Activated CD8-positive, alpha-beta T cell treated with anti-CD3 and anti-CD28 coated beads, Interleukin-2, amount 10 ng/mL, durations not matched to agents 7 days and 5 days (primary cell): ENCODE measurements at places on chromosomes 12 and 14. TPM values are rescaled to one million over a fixed set of nuclear protein-coding genes. Genes with fewer than 3 reads are reported as not detected.

DNA sequence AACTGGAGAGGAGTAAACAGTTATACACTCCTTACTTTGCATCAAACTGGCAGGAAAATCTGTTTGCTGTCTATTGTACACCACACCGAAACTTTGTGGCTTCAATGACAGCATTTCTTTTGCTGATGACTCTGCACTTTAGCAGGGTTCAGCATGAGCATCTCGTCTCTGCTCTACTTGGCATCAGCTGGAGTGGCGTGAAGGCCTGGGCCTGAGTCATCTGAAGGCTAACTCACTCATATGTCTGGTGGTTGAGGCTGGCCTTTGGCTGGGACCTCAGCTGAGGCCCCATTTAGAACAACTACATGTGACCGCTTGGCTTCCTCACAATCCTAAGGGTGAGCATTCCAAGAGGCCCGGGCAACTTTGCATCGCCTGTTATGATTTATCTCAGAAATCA, 28.7 kb upstream of the REP15 start:
- H3K27ac ChIP-seq, result no peak overlapping the region
- H3K36me3 ChIP-seq, result no peaks in the 10 kb centered on the region
- no peaks in the 10 kb centered on the region for H3K27me3 ChIP-seq
- H3K4me1 ChIP-seq, result no peaks in the 10 kb centered on the region

DNA sequence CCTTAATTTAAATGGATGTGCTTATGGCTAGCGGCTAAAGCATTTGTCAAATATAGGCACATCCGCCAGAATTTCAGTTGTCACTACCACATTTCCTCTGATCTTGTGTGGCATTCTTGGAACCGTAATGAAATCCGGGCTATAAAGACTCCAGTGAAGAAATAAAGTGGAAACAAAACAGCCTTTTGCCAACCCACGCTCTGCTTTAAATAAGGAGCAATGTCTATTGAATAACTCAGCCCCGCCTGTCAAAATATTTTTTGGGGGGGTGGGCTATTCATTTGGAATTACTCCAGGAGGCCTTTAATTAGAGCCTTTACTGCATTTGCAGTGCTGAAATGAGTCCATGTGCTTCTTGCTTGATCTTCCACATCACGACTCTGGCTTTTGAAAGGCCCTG, 179.6 kb upstream of the RPH3A start:
- peaks cover 4% of the 10 kb centered on the region for H3K27me3 ChIP-seq
- H3K27ac ChIP-seq, result no peak overlapping the region
- H3K36me3 ChIP-seq, result no peaks in the 10 kb centered on the region
- no peak overlapping the region for H3K4me3 ChIP-seq
- H3K4me1 ChIP-seq, result no peaks in the 10 kb centered on the region

Gene GUCY2C
- not detected for total RNA-seq

DNA sequence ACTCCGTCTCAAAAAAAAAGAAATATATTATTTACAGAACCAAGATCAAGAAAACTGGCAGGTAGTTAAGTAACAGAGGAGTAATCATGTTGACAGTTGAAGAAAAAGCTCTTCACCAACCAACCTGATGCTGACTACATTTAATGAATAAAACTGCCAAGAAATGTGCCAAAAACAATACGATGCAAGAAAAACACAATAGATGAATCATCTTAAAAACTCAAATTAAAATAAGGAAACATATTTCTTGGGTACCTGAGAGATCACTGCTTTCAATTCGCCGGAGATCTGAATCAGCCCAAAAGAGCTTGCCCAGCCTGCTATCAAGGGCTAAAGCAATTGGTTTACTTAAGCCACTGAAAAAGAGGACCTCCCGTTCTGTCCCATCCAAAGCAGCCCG, 76.4 kb downstream of the BCL2L14 start:
- H3K4me3 ChIP-seq, result no peak overlapping the region
- H3K36me3 ChIP-seq, result no peaks in the 10 kb centered on the region
- no peak overlapping the region for H3K27ac ChIP-seq

DNA sequence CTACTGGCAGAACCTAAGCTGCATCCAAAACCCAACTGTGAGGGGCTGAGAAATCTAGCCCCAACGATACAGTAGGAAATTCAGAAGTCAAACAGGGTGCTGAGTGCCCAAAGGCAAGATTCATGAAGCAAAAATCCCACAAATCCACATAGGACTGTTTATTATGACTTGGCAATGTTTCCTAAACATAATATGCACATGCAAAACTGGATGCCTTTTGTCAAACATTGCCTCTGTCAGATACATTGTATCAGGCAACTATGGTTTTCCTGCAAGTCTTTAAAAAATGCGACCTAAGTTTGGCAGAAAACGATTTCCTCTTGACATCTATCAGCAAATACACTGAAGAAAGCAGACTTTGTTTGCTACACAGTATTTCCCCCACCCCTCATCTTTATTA, 27.3 kb upstream of the YARS2 start:
- no peaks in the 10 kb centered on the region for H3K4me1 ChIP-seq
- H3K27me3 ChIP-seq, result peaks cover 2% of the 10 kb centered on the region
- H3K27ac ChIP-seq, result no peak overlapping the region
- no peak for DNase-seq
- H3K4me3 ChIP-seq, result no peak overlapping the region

Gene KCNH3
- 5.1 TPM for total RNA-seq

DNA sequence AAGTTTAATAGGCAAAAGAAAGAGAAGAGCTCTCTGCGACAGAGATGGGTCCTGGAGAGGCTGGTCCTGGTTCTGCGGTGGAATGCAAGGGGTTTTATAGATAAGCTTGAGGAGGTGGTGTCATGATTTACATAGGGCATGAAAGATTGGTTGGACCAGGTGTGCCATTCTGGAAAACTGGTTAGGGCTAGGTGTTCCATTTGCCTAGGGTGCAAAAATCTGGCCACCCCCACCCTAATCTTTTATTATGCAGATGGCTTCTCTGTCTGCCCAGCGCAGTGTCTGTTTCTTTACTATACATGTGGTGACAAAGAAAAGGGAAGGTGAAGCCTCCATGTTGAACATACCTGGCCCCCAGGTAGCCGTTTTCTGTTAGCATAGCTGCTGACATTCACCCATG, 65.4 kb downstream of the ERC1 start:
- no peak overlapping the region for H3K4me3 ChIP-seq
- H3K36me3 ChIP-seq, result peaks cover 17% of the 10 kb centered on the region
- no peak for DNase-seq

Gene NRDE2
- 22.1 TPM for total RNA-seq

- H3K4me3 ChIP-seq, result no peak overlapping the region
- no peaks in the 10 kb centered on the region for H3K27me3 ChIP-seq
- no peaks in the 10 kb centered on the region for H3K4me1 ChIP-seq
- H3K27ac ChIP-seq, result no peak overlapping the region
Measured at GRCh38 chr12:62562846-62563245, 96.2 kb downstream of the MON2 start.

Gene SERPINA5
- not detected for total RNA-seq

DNA sequence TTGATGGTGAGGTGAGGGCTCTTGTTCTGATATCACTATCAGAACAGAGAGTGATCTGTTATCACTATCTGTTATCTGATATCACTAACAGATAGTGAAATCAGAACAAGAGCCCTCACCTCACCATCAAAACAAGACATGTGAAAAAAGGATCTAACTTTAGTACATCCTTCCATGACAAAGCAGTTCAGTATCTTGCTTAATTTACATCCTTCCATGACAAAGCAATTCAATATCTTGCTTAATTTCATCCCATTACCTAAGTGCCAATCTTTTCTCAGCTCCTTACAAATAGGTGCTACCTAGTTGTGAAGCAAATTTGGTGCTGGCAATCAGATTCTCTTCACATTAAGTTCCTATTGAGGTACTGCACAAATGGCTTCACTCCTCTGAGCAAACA, 1865.6 kb upstream of the FLRT2 start:
- H3K4me1 ChIP-seq, result no peaks in the 10 kb centered on the region
- no peak overlapping the region for H3K4me3 ChIP-seq
- DNase-seq, result no peak
- H3K27me3 ChIP-seq, result no peaks in the 10 kb centered on the region
- H3K27ac ChIP-seq, result no peak overlapping the region

DNA sequence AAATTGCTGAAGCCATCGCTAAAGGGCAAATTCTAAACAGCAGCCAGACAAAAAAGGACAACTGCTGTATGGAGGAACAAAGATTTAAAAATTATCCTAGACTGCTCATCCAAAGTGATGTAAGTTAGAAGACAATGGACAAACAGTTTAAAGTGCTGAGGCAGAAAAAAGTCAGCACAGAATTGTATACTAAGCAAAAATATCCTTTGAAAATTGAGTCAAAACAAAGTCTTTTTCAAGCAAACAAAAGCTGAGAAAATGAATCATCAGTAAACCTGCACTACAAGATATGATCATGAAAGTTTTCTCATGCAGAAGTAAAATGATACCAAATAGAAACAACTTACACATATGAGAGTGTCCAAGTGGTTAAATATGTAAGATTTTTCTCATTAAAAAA, 43.6 kb downstream of the EML5 start:
- no peaks in the 10 kb centered on the region for H3K4me1 ChIP-seq
- H3K4me3 ChIP-seq, result no peak overlapping the region
- no peaks in the 10 kb centered on the region for H3K27me3 ChIP-seq
- DNase-seq, result no peak
- H3K27ac ChIP-seq, result no peak overlapping the region

- no peak overlapping the region for H3K27ac ChIP-seq
- H3K4me3 ChIP-seq, result no peak overlapping the region
- H3K27me3 ChIP-seq, result no peaks in the 10 kb centered on the region
- H3K4me1 ChIP-seq, result no peaks in the 10 kb centered on the region
- DNase-seq, result no peak
Measured at GRCh38 chr14:79064214-79064613, 894.0 kb downstream of the NRXN3 start.

Gene NYNRIN
- total RNA-seq, result 0.52 TPM

Gene TOGARAM1
- total RNA-seq, result 9.5 TPM

DNA sequence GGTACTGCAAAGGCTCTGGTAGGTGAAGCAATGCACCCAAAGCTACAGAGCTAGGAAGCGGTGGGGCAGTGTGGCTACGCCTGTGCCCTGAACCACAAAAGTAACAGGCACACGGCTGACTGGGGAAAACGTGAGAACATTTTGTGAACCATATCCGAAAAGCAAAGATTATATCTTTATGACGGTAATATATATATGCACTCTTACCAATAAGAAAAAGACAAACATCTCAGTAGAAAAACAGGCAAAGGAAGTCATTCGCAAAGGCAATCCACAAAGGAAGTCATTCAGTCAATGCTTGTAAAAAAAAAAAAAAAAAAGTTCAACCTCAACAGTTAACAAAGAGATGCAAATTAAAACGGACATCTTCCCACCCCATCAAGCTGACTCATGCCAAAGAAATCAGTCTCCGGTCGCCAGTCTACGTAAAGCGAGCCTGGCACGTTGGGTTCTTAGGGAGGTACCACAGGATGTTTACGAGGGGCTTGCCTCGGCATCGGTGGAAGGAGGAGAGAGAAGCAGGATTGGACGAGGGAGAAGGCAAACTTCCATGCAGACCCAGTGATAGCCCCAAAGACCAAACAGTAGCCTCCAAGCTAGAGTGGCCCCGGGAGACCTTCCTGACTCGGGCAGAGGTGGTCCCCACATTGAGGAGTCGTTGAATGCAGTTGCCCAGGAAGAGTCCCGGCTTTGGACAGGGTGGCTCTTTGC, 39.4 kb upstream of the PPP2R5C start:
- peaks cover 30% of the 10 kb centered on the region for H3K4me1 ChIP-seq
- H3K27me3 ChIP-seq, result peaks cover 2% of the 10 kb centered on the region
- H3K36me3 ChIP-seq, result no peaks in the 10 kb centered on the region

GRCh38 chr14:70827752-70828151, 18.4 kb upstream of the MAP3K9 start:
- H3K4me3 ChIP-seq, result no peak overlapping the region
- no peak for DNase-seq
- peaks cover 6% of the 10 kb centered on the region for H3K4me1 ChIP-seq
- H3K27me3 ChIP-seq, result peaks cover 16% of the 10 kb centered on the region

Gene TAS2R7
- not detected for total RNA-seq

Gene CAPS2
- 3.1 TPM for total RNA-seq

Gene TTC6
- total RNA-seq, result not detected

DNA sequence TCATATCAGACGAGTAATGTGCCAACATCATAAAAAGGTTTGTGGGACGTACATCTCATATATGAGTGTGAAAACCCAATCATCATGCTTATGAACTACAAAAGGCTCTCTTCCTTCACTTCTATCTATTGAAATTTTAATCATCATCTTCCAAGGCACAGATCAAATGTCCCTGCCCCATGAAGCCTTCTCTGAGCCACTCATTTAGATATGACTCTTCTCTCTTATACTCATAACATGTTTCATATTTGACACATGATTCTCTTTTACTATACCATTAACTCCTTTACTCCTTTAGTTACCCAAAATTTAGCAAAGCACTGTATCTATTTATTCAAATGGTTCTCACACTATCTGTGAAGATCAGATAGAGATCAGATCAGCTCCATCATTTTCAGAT, 22.2 kb downstream of the RALGAPA1 start:
- DNase-seq, result no peak
- H3K4me1 ChIP-seq, result peaks cover 14% of the 10 kb centered on the region
- no peaks in the 10 kb centered on the region for H3K27me3 ChIP-seq
- H3K36me3 ChIP-seq, result peaks cover 2% of the 10 kb centered on the region
- H3K4me3 ChIP-seq, result no peak overlapping the region

- no peak overlapping the region for H3K4me3 ChIP-seq
- H3K27ac ChIP-seq, result no peak overlapping the region
- H3K4me1 ChIP-seq, result peaks cover 34% of the 10 kb centered on the region
Measured at GRCh38 chr14:58296726-58297125, 1.6 kb upstream of the ARID4A start.

DNA sequence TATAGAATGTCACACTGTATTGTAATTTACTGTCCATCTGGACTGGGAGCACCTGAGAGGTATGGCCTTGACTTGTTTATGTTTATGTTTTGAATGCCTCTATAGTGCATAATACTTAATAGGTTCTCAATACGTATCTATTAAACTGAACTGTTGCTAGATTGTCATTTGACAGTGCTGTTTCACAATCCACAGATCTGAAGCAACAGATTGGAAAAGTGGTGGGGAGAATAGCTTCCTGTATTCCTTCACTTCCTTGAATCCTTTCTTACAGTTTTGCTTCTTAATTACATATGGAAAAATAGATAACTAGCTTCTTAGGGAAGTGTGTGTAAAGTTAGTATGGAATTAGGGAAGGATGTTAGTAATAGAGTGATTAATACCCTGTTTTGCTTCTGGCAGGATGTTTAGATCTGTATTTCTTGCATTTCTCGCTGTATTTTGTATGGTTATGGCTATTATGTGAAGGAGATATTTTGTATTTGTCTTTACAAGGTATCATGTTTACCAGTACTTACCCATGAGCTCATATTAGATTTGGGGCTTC, 4.5 kb downstream of the CNOT2 start:
- H3K36me3 ChIP-seq, result peaks cover 36% of the 10 kb centered on the region
- H3K27me3 ChIP-seq, result no peaks in the 10 kb centered on the region
- H3K4me1 ChIP-seq, result peaks cover 51% of the 10 kb centered on the region
- no peak overlapping the region for H3K27ac ChIP-seq

- no peaks in the 10 kb centered on the region for H3K36me3 ChIP-seq
- no peaks in the 10 kb centered on the region for H3K27me3 ChIP-seq
- H3K4me3 ChIP-seq, result no peak overlapping the region
Measured at GRCh38 chr14:43308421-43309110, 1198.5 kb downstream of the FSCB start.

Gene PARPBP
- total RNA-seq, result 32.2 TPM

Gene APAF1
- total RNA-seq, result 33.4 TPM
